T-helper 2 cell (primary cell): ENCODE measurements at places on chromosomes 5 and 9.
A peak's percentile ranks its signal among the peaks of the same experiment; 100 is the strongest.

DNA sequence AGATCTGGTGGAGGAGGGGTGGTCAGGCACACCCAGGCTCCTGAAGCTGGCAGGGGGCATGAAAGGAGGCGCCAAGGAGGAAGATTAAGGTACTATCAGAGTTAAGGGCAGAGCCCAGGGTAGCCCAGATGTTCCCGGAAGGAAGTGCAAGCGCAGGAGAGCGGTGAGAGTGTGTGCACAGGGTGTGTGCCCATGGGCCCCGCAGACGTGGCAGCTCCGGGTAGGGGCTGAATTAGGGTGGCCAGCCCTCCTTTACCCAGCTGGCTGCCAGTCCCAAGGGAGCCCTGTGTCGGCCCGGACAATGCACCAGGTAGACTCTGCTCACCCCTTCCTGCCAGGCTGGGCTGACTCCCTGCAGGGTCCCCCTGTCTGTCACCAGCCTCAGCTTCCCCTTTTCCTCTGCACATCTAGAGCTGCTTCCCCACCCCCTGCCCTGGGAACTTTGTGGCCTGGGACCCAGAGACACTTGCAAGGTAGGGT is at the start of gene SMIM33:
Gene SMIM33, plus strand, starts transcription at position 184 of the 480 bp plus-strand sequence. Its CDS starts 118 bp downstream, at position 302.
- peak; percentile 46 for DNase-seq

DNA sequence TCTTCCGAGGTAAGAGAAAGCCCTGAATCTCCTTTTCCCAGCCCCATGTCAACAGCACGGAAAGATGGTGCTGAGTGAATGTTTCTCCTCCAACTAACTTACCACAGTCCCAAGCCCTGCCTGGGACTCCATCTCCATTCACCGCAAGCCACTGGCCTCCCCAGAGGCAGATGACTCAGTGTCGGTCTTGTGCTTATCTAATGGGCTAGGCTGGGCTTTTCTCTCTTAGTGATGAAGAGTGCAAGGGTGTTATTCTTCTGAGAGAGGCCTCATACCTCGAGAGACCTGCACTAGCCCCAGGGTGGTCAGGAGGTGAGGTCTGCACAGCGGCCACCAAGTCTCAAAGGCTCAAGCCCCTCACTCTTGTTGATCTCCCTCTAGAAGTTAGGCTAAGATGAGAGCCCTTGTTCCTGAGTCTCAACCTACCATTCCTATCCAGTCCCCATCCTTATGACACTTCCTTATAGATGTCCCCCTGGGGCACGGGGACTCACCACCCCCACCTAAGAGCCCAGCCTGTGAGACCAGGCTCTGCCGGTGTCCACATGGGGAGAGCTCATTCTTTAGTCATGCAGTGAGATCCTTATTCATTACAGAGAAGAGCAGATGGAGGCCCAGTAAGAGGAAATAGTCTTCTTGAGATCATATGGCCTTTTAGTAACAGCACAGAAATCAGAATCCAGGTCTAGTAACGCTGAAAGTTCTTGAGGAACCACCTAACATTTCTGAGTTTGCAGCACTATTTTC is 127.0 kb downstream of the SAXO1 start:
- DNase-seq, result no peak

- peak; percentile 90 for DNase-seq
These were observed 74.7 kb downstream of the PIP5K1B start for GRCh38 chr9:68779558-68780379.

- no peak for DNase-seq
These were observed 205.7 kb upstream of the SGCD start for GRCh38 chr5:156121234-156121633.

- DNase-seq, result no peak
These were observed 148.2 kb upstream of the PLPPR1 start for GRCh38 chr9:100880284-100880683.
